ENCODE measurements at places on chromosomes 3 and 15. TPM values are rescaled to one million over a fixed set of nuclear protein-coding genes. Genes with fewer than 3 reads are reported as not detected.
A peak's percentile ranks its signal among the peaks of the same experiment; 100 is the strongest.

POLR2H gene
- 137 TPM for total RNA-seq

TRH gene
- not detected for total RNA-seq

CASR gene
- total RNA-seq, result 8.9 TPM

GRCh38 chr3:74531491-74531890 lies 83.0 kb downstream of the CNTN3 start:
- DNase-seq, result no peak

DNA sequence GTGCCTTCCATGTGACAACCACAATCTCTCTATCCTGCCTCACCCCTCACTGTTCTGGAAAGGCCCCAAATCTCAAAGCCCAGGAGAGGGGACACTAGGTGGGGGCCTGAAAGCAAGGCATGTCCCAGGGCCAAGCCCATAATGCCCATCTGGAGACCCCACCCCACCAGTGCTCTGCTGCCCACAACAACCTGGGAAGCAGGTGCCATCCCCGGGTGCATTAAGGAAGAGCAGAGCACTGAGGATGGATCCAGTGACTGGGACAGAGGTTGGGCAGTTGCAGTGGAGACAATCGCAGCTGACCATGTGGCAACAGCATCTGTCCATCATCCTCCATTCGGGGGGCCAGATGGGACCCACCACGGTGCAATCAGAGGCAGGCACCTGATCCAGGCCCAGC lies 106.2 kb upstream of the PRR20G start:
- no peak for DNase-seq

FOXL2 gene
- total RNA-seq, result 0.26 TPM

GRCh38 chr15:51869060-51869421 lies 39.6 kb downstream of the TMOD3 start:
- DNase-seq, result no peak

DZIP1L gene
- total RNA-seq, result 33.7 TPM

GRCh38 chr15:98610991-98611390 lies 37.3 kb upstream of the IGF1R start:
- DNase-seq, result no peak

DNA sequence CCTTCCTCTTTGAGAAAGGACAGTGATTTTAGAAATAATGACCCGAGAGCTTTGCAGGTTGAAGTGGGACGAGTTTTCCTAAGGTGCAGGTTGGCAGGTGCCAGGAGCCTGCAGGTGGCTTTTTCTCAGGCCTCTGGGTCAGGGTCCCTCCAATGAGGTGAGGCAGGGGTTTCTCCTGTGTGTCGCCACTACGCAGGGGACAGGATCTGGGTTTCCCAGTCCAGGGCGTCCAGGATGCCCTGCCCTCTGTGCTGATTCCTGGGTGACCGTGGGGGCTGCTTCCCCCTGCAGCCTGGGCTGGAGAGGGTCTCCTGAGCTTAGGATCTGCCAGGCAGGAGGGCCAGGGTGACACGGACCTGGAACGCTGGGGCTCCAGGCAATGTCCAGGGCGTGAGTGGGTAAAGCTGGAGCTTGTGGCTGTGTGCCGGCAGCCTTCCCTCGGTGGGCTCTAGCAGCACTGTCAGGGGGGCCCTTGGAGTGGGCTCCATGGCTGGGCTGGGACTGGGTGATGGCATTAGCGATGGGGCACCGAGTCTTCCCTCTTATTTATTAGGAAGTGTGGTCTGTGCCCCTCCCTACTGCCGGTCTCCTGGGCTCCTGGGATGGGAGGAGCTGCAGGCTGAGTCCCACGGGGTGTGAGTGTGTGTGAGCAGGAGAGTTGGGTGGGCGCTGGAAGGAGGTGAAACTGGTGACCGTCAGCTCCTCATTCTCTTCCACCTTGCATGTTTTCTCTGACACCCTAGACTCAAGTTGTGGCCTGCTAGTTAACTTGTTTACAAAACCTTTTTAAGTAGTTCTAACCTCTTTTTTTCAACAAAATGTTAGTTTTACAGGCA lies 1.8 kb downstream of the APBA2 start:
- DNase-seq, result peak; percentile 66

DNA sequence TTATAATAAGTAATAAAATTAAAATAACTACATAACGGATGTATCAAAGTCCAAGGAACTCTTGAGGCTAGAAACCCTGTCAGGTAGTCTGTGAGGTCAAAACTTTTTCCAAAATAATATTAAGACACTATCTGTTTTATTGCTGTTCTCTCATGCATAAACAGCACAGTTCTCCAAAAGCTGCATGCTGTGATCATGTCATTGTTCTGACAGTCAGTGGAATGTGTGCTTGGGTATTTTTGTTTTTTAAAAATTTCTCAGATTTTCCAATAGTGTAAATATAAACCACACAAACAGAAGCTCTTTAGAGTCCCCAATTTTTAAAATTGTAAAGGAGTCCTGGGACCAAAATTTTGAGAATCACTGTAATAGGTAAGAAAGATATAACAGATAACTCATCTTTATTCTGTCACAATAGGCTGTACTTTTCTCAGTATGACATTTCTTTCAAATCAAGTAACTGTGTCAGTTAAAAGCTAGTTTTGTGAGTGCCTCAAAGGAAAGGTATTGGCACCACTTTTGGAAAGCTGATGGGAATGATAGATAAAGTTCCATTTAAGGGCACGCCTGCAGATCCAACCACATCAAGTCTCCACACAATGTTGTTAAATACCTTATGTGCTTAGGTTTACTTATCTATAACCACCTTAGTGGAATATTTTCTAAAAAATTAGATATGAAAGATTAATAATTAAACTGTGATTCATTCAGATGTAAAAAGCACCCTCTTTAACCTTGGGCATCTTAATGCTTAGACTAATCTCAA lies 49.3 kb downstream of the CEP152 start:
- DNase-seq, result no peak

- DNase-seq, result peak; percentile 55
Measured at GRCh38 chr3:150469031-150469930, 61.2 kb downstream of the TSC22D2 start.

GRCh38 chr3:69058180-69058946 lies 6.2 kb upstream of the TMF1 start:
- no peak for DNase-seq

GRCh38 chr3:196218155-196218712 lies 1.9 kb downstream of the SLC51A start:
- DNase-seq, result no peak

DNA sequence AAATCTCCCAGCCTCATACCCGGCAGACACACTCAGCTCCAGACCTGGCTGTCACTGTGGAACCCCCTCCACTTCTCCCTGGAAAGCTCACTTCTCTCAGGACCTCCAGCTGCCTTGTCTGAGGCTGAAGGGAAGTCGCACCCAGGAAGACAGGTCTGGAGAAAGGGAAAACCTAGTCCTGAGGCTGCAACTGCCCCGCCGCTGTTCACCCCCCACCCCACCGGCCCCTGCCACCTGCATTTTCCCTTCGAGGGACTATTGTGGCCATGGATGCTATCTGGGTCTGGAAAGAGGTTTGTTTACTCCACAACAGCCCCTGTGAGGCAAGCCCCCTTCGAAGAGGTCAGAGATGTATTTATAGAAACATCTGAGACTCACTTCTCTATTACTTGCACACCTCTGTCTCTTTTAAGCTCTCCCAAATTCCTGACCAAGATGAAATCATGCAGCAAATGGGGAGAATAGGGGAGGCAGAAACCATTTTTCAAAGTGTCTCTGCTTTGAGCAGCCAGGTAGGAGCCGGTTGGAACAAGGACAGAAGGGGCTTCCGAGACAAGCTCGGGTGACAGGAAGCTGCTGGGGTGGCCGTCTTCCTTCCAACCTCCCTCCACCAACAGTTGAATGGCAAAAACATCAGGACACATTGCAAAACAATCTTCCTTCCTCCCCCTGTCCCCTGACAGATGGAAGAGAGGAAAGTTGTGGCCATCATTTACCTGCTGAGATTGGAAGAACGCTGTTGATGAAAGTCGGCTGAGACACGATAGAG lies 518 bp downstream of the COLQ start:
- no peak for DNase-seq

DNA sequence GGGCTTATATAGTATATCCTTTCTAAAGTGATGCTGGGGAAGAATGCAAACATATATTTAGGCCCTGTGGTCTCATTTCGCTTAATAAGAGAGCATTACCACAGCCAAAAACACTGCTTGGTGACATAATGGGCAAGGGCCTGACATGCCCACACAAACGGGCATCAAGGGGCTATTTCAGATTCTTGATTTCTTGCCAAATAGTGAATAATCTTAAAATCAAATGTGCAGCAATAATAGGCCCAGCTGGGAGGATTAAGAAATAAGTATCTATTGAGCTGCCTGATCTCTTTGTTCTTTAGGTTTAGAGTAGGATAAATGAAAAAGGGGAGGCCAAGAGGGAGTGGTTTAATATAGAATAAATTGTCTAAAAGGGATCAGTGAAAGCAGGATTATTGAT lies 241.0 kb upstream of the GBE1 start:
- no peak for DNase-seq

MB21D2 gene
- 0.66 TPM for total RNA-seq

DNA sequence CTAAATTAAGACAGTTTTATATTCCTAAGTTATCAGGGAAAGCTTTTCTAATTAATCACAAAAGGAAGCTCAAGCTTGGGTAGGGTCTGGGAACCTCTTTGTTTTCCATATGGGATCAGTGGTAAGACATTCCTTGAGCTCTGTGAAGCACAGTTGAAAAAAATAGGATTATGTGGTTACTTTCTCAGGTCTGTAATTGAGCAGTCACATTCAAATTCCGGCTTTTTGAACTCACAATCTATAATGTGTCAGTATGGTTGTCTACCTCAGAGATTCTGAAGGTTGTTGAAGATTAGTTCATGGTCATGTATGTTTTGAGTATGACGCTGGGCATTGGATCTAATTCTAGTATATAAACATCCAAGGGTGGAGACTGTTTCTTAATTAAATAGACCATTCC lies 364.5 kb downstream of the LPP start:
- DNase-seq, result no peak

GRCh38 chr3:59940718-59941117 lies 890.9 kb upstream of the CFAP20DC start:
- no peak for DNase-seq

DNA sequence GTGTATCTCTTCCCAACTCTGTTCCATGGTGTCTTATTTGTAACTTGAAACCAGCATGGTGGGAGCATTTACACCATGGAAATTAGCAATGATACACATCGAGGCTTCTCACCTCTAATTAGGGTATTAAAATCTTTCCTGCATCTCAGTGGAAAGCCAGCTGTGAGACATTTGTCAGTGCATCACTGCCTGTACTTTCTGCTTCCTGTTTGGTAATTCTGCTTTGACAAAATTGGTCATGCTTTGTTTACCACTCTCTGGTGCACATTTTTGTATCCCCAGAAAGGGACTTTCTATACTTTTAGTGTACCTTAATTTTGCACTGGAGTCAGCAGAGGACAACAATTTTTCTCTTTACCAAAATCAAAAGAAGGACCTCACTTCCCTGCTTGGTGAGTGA lies 402.1 kb downstream of the PDCD6IP start:
- DNase-seq, result no peak

DNA sequence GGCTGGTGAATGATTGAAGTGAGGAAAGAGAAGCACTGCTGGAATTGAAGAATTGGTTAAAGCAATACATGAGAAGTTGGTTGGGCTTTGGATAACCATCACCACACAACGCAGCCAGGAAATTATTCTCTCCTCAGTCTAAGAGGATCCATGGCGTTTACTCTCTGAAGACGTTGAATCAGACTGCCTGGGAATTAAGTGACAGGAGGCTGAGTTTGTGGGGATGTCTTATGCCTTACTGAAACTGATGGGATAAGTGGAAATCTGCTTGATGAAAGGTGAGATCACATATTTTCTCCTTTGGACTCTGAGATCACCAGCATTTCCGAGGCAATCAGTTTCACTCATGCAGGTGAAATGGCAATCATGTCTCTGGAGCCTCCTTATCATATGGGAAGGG lies 456.1 kb upstream of the GBE1 start:
- DNase-seq, result no peak

DNA sequence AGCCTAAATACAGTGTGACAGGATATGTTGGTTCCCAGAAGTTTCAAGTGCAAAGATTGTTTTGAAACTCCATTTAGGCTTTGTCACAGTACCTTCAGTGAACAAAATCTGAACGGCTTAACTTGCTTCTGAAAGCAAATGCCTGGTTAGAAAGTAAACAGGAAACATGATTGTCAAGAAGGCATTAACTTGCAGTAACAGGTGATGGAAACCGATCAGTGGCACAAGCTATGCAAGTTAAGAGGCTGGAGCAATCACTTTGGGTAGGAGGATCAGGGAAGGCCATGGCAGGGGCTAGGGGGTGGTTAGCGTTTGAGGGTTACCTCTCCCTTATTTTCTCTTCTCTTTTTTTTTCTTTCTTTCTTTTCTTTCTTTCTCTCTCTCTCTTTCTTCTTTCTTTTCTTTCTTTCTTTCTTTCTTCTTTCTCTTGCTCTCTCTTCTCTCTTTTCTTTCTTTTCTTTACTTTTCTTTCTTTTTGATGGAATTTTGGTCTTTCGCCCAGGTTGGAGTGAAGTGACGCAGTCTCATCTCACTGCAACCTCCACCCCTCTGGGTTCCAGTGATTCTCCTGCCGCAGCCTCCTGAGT lies 2.4 kb downstream of the HYKK start:
- DNase-seq, result no peak

DNA sequence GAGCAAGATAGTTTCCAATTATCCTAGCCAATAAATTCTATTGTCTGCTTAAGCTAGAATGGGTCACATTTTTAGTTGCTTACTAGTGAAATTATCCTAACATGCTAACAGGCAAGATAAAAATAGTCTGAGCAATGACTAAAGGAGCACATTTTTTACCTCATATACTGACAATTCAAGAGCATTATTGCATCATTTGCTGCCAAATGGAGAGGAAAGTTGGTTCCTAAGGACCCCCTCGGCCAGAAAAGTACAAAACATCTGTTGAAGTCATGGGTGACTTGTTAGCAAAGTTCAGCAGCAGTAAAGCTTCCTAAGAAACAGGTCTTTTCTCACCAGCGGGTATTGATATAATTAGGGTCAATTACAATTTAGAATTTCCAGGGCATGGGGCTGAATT lies 1001.0 kb downstream of the FHIT start:
- DNase-seq, result no peak

All from body of pancreas (tissue), 4 donors.